Stimulated activated naive CD8-positive, alpha-beta T cell treated with anti-CD3 and anti-CD28 coated beads, Interleukin-15, amount 100 ng/mL, for 72 hours (primary cell): ENCODE measurements at places on chromosomes 16 and 17.

GRCh38 chr17:20116683-20117309 lies 107.6 kb downstream of the SPECC1 start:
- DNase-seq = peak; percentile 46

GRCh38 chr16:55912022-55912421 lies 36.8 kb upstream of the CES5A start:
- no peak for DNase-seq

GRCh38 chr17:29607557-29608195 lies 14.7 kb downstream of the ANKRD13B start:
- DNase-seq = no peak

GRCh38 chr16:516301-516700 lies 11.2 kb upstream of the CAPN15 start:
- no peak for DNase-seq

GRCh38 chr17:16987830-16988601 lies 16.1 kb upstream of the TNFRSF13B start:
- peak; percentile 57 for DNase-seq

DNA sequence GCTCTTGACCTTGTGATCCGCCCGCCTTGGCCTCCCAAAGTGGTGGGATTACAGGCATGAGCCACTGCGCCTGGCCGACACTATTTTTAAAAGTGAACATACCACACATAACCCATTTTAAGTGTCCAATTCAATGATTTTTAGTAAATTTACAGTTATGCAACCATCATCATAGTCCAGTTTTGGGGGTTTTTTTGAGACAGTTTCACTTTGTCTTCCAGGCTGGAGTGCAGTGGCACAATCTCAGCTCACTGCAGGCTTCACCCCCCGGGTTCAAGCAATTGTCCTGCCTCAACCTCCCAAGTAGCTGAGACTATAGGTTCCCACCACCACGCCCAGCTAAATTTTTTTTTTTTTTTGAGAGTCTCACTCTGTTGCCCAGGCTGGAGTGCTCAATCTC lies 3.1 kb upstream of the EPOP start:
- DNase-seq = no peak

DNA sequence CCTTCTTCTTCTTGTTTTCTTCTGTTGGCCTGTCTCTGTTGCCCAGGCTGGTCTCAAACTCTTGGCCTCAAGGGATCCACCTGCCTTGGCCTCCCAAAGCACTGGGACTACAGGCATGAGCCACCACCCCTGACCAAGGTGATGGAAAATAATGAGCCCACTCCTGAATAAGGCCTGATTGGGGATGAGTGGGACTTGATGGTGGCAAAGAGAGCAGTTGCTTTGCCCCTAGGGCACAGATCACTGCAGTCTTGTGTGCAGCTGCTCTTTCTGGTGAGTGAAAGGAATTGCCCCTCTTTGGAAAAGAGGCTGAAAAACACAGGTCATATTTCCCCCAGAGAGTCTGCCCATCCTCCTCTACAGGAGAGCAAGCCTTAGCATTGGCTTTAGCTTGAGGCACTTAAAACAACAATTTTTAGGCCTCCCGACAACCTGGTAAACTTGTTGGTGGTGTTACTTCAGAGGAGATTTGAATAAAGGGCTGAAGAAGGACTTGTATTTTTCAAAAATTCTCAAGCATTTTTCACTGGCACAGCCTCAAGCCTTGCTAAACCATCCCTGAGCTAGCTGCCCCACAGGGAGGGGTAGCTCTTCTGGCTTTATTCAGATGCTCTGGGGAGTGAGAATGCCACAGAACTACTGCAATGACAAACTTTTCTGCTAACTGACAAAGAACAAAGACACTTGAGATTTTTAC lies 6.1 kb upstream of the PDP2 start:
- peak; percentile 37 for DNase-seq

- DNase-seq = no peak
Measured at GRCh38 chr17:75456039-75456416, 407 bp upstream of the TMEM94 start.

GRCh38 chr17:63960006-63960405 lies 12.7 kb downstream of the SCN4A start:
- DNase-seq = no peak

- DNase-seq = no peak
Measured at GRCh38 chr16:77758046-77758445, 30.3 kb upstream of the VAT1L start.

DNA sequence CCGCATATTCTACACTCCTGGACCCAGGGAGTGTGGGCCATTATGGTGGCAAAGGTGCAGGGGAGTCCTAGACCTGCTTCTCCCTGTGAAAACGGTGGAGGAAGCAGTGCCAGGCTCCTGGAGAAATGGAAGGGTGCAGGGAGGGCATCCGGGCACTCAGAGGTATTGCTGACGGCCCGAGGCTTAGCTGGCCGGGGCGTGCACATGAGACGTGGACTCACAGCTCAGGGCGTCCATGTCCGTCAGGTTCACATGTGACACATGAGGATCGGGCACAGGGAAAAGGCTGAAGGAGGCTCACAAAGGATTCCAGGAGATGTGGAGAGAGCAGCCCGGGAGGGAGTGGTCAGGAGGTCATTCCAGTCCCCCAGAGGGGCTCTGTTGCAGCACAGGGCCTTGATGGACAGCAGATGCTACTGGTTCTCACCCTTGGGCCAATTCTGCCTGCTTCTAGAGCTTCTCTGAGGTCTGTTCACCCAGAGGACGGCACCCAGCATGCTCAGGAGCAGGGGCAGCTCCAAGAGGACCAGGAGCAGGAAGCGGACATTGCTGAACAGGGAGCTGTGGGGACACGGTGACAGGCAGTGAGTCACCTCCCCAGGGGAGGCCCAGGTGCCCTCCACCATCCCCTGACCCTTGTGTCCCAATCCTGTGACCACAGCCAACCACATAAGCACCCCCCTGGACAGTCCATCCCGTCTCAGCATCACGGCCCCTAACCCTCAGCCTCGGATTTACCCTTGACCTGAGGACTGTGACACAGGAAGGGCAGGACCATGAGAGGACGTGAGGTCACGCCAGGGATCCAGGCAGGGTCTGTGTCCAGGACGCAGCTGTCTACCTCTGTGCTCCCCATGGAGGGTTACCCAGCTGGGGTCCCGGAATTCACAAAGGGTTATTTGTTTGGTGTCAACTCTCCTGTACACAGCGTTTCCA lies 4.5 kb downstream of the CD300C start:
- no peak for DNase-seq

- no peak for DNase-seq
Measured at GRCh38 chr16:73485880-73486279, 438.0 kb upstream of the ZFHX3 start.

DNA sequence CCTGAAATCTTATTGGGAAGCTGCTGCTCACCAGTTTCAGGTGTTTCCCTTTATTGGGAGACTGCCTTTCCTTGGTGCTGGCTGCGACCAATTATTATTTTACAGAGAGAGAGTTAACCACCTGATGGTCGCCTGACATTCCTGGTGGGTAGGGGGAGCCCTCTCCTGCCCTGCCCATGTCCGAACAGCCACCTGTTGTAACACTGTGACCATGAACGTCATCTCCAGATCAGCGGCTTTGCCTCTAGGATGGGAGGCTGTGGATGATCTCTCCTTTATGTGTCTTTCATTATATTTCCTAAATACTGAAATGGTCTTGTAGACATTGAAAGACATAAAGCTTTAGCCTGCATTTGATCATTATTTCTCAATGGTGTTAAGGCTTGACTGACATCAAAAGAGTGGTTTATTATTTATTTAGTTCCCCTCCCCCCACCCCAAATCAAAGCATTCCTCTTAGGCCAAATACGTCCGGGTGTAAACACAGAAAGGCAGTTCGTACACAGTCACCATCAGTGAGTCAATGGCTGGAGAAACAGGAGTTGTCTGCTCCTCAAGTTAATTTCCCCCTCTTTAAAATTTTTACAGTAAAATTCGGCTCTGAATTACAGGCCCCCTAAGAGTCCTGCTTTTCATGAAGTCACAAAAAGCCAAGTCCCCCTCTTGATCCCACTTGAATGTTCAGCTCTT lies 57.8 kb upstream of the CACNG5 start:
- DNase-seq = no peak

DNA sequence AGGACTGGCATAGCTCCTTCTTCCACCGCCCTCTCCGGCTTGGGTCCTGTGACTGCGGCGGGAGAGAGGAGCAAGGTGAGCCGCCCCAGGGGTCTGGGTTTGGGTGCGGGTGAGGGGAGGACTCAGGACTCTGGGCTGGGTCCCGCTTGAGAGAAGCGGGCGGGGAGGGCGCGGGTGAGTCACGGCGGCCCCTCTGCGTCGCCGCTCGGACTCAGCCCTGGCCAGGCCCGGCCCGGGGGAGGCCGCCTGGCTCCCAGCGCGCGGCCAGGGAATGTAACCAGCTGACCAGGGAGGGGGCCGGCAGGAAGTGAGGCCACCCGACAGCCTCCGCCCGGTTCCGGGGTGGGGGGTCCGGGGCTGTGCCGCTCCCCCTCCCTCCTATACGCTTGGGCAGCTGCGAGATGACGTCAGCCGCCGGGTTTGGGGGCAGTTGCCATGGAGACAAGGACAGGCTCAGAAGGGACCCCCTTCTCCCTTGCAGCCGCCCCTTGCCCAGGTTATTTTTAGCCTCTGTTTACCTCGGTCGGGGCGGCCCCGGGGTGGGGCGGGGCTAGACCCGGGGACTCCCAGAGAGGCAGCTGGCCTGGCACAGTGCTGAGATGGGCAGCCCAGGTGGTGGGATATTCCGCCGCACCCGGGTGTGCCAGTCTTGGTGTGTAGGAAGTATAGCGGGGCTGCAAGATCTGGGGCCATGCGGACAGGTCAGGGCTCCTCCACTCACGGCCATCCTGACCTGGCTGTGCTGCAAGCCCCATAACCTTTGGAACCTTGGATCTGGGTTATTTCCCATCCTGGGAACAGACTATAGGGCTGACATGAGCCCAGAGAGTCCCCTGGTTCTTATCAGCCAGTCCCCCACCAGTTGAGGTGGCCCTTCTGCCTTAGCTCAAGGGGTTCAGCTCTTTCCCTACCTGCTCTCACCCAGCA lies 1.6 kb downstream of the RIPOR1 start:
- DNase-seq = no peak

GRCh38 chr17:60933739-60934138 lies 256.1 kb downstream of the BCAS3 start:
- no peak for DNase-seq

GRCh38 chr16:1357906-1358566 lies 6.3 kb downstream of the GNPTG start:
- DNase-seq = no peak

DNA sequence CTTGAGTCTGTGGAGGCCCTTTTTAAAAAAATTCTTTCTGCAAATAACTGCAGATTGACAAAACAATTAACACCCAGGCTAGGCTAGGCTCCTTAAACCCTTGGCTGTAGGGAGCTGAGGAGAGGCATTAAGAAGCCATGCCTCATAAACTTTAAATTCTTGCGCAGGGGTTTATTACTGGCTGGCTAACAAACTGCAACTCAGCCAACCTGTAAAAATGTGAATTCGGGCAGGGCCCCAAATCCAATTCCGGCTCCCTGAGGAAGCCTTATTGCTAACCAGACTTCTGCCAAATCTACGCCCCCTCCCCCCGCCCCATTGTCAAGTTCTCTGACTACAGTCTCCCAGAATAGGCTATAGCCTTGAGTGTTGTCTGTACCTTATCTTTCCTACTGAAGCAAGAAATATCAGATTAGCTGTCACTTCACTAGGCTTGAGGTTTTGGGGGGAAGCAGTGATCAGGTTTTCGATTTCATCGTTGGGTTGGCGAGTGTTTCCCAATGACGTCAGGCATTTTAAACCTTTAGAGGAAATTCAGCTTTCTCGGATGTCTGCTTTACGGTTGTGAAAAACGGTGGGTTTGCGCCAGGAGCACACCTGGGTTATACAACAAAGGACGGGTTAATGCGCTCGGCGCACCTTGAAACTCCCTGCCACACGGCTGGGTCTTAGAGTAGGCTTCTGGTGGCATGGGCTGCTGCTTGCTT lies 2.0 kb downstream of the CDH3 start:
- peak; percentile 56 for DNase-seq

DNA sequence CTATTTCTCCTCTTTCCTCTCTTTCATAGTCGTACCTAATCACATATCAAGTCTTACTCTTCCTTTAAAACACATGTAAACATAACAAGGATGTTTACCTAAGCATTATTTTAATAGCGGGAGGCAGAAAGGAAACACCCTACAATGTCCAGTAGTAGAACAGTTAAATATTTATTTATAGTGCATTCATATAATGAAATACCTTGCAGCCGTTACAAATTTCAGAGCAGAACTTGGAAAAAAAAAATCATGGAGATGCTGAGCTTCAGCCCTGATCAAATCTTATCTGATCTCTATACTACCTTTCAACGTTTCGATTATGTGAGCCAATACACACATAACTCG lies 39.6 kb downstream of the GRB2 start:
- DNase-seq = no peak

GRCh38 chr17:27518048-27518447 lies 61.8 kb downstream of the KSR1 start:
- DNase-seq = no peak

- no peak for DNase-seq
Measured at GRCh38 chr16:79873825-79874224, 273.3 kb upstream of the MAF start.

- DNase-seq = no peak
Measured at GRCh38 chr16:22673421-22673831, 140.5 kb upstream of the HS3ST2 start.

- DNase-seq = no peak
Measured at GRCh38 chr16:56337131-56337857, 88.1 kb downstream of the AMFR start.

DNA sequence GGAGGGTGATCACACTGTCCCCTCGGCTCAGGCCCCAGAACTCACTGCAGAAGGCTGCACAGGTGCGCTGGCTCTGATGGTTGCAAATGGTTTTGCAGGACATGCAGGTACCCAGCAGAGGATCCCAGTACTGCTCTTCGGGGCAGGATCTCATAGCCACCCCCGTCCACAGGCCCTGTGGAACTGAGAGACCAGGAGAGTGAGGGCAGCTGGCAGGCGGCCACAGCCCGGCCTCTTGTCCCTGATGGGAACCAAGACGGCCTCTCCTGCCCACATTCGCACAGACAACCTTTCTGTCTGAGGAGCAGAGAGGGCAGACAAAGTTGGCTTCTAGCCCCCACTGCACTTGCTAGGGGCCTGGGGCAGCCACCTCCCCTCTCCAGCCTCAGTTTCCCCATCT lies 19.5 kb downstream of the TNFRSF13B start:
- DNase-seq = no peak

- DNase-seq = no peak
Measured at GRCh38 chr16:26139091-26139490, 447.3 kb downstream of the HS3ST4 start.

GRCh38 chr16:705431-706188 lies at the start of gene FBXL16:
Gene FBXL16 (minus strand): TSS chr16:705801. CDS start chr16:697405, 8,396 bp downstream.
- no peak for DNase-seq

GRCh38 chr16:88656291-88656980 lies 5.6 kb upstream of the CYBA start:
- no peak for DNase-seq

GRCh38 chr17:9206410-9206703 lies 185.0 kb downstream of the NTN1 start:
- DNase-seq = no peak

DNA sequence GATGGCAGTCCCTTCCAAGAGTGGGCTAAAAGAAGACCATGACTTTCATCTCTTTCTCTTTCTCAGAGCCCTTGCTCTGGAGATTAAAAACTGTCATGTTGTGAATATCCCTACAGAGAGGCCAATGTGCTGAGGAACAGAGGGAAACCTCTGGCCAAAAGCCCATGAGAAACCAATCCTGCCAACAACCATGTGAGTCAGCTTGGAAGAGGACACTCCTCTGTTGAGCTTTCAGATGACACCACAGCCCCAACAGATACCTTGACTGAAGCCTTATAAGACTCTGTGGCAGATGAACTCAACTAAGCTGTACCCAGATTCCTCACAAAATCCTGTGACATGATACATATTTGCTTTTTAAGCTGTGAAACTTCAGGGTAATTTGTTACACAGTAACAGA lies 19.6 kb downstream of the CPPED1 start:
- DNase-seq = no peak
